ENCODE measurements at places on chromosomes 6 and 20.
A peak's percentile ranks its signal among the peaks of the same experiment; 100 is the strongest.

- no peak overlapping the region for H3K4me3 ChIP-seq
- H3K4me1 ChIP-seq = peaks cover 31% of the 10 kb centered on the region
- H3K36me3 ChIP-seq = no peaks in the 10 kb centered on the region
- peak; percentile 77 for DNase-seq
Measured at GRCh38 chr6:150006961-150007464, 18.3 kb downstream of the RAET1L start.

- no peak overlapping the region for H3K27ac ChIP-seq
- no peak overlapping the region for H3K4me3 ChIP-seq
- H3K36me3 ChIP-seq = no peaks in the 10 kb centered on the region
Measured at GRCh38 chr6:108080010-108080780, 5.7 kb upstream of the OSTM1 start.

GRCh38 chr20:34190679-34191090 is 50.5 kb upstream of the ASIP start:
- H3K36me3 ChIP-seq = no peaks in the 10 kb centered on the region
- H3K4me3 ChIP-seq = no peak overlapping the region
- H3K27me3 ChIP-seq = peaks cover 2% of the 10 kb centered on the region
- no peak overlapping the region for H3K27ac ChIP-seq

GRCh38 chr6:15317934-15318902 is 72.3 kb downstream of the JARID2 start:
- no peak for DNase-seq
- no peaks in the 10 kb centered on the region for H3K27me3 ChIP-seq
- H3K27ac ChIP-seq = no peak overlapping the region

DNA sequence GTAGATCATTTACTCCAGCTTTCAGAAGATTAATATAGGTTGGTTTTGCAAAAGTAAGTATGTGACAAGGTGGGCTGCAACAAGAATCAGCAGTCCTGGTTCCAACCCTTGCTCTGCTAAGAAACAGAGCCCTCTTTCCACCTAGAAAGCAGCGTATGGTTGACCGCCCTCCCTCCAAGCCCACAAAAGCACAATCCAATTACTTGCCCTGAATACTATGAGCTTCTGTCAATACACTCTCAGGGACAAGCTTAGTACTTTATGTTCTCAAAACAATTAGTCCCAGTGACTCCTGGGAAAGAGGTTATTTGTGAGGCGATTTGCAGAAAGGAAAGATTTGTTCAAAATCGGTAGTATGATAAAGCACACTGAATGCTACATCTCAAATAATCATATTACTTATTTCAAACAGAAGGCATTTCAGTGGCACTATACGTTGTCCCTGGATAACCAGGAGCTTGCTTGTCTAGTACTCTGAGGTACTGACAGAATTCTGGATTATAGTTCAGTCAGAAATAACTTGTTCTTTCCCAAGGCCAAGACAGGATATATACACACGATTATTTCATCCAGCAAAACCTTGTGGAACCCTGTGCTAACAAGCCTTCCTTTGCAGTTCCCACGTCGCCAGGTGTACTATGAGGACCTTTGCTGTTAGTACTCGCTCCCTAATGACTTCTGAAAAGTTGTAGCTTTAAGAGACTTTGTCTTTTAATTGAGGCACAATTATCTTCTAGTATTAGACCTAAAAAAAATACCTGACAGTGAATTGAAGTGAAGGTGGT is 96.9 kb upstream of the ADTRP start:
- DNase-seq = no peak
- no peaks in the 10 kb centered on the region for H3K27me3 ChIP-seq
- H3K4me3 ChIP-seq = no peak overlapping the region
- no peak overlapping the region for H3K27ac ChIP-seq
- no peaks in the 10 kb centered on the region for H3K4me1 ChIP-seq

GRCh38 chr20:62289898-62290297 is 12.9 kb upstream of the ADRM1 start:
- no peak for DNase-seq
- no peak overlapping the region for H3K27ac ChIP-seq
- no peak overlapping the region for H3K4me3 ChIP-seq
- H3K27me3 ChIP-seq = no peaks in the 10 kb centered on the region
- peaks cover 29% of the 10 kb centered on the region for H3K4me1 ChIP-seq

GRCh38 chr6:41675992-41676391 is 37.7 kb downstream of the MDFI start:
- H3K27me3 ChIP-seq = no peaks in the 10 kb centered on the region
- H3K36me3 ChIP-seq = no peaks in the 10 kb centered on the region

- DNase-seq = no peak
Measured at GRCh38 chr6:6210994-6211393, 109.5 kb downstream of the F13A1 start.
